Sigmoid colon (tissue), 7 donors: ENCODE measurements at places on chromosomes 12 and 14. TPM values are rescaled to one million over a fixed set of nuclear protein-coding genes. Genes with fewer than 3 reads are reported as not detected.

The DHH gene
- total RNA-seq: not detected

The GPR33 gene
- total RNA-seq: not detected

The GALC gene
- 13.2 TPM for total RNA-seq

The SLC6A12 gene
- 0.28 TPM for total RNA-seq

The SIX1 gene
- not detected for total RNA-seq

The BICDL1 gene
- 0.16 TPM for total RNA-seq

The ATF7 gene
- total RNA-seq: 29.3 TPM

The DEGS2 gene
- 0.28 TPM for total RNA-seq

The PPP1R36 gene
- total RNA-seq: not detected

DNA sequence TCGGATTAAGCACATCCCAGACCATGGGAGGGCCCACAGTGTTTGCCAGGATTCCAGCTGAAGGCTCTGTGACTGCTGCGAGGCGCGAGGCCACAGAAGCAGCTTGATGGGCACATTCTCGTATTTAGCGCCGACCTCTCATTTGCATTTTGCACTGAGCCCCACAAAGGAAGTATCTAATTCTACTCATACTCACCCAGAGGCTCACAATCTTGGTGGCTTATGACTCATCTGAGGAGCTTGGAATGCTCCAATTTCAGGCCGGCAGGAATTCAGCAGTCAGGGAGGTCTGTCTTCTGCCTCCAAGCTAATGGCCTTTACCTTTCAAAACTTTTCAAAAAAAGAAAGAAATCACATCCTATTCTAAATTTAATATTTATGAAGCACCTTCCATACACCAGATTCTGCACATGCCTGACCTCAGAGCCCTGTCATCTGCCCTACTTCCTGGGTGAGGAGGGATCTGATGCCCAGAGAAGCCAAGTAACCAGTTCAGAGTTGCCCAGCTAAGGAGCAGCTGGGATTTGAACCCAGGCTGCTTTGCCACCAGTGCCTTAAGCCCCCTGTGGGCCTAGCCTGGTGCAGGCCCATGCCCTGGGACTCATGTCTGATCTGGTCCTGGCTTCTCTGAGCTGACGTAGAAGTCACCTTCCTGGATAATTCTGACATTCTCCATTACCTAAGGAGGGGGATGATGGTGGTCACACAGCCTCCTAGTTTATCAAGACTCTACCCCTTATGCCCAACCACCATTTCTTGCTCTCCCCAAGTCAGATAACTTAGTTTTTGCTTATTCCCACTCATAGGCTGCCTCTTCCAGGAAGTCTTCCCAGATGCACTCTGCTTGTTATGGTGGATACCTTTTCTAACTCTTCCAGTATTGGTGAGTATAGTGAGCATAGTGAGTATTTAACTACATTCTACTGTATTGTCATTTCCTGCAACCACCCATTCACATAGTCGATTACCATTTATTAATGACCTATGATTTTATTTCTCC, 198.9 kb downstream of the RBM19 start:
- H3K4me1 ChIP-seq: no peaks in the 10 kb centered on the region
- no peak overlapping the region for H3K27ac ChIP-seq
- peaks cover 56% of the 10 kb centered on the region for H3K27me3 ChIP-seq
- H3K36me3 ChIP-seq: no peaks in the 10 kb centered on the region

DNA sequence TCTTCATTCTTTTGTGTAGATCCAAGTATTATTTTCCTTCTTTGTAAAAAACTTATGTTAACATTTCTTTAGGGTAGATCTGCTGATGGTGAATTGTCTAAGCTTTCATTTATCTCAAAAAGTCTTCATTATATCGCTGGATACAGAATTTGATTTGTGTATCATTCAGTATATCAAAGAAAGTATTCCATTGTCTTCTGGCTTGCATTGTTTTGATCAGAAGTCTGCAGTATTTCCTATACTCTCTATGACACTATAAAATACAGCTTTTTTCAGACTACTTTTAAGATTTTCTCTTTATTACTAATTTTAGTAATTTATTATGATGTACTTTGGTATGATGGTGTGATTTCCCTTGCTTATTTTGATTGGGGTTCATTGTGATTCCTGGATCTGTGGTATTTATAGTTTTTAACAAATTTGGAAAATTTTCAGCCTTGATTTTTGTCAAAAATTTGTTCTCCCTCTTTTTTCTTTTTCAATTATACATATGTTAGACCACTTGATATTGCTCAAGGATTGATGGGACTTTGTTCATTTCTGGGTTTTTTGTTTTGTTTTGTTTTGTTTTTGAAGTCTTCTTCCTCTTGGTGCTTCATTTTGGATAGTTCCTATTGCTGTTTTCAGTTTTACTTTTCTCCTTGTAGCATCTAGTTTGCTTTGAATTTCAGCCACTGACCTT, 176.5 kb downstream of the ZFP36L1 start:
- no peak for DNase-seq
- H3K27me3 ChIP-seq: no peaks in the 10 kb centered on the region

DNA sequence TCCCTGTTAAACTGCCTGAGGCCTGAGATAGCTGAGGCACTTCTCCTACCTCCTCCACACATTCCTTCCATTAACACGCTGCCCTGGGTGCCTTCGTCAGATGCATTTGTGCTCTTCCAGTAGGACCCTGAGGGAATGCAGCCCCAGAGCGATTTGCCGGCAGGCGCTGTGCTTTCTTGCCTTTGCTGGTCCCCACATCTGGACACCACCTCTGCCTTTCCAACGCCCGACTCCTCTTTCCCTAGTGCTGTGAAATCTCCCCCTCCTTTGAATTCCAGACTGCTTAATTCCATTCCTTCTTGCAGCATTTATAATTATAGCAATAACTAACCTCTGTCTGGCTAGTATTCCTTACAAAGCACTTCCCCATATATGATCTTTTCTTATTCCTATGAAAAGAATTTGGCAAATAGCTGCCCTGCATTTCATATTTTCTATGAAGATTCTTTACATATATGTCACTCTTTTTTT, 88.4 kb downstream of the C12orf75 start:
- H3K4me3 ChIP-seq: no peak overlapping the region
- no peaks in the 10 kb centered on the region for H3K27me3 ChIP-seq
- H3K4me1 ChIP-seq: no peaks in the 10 kb centered on the region

DNA sequence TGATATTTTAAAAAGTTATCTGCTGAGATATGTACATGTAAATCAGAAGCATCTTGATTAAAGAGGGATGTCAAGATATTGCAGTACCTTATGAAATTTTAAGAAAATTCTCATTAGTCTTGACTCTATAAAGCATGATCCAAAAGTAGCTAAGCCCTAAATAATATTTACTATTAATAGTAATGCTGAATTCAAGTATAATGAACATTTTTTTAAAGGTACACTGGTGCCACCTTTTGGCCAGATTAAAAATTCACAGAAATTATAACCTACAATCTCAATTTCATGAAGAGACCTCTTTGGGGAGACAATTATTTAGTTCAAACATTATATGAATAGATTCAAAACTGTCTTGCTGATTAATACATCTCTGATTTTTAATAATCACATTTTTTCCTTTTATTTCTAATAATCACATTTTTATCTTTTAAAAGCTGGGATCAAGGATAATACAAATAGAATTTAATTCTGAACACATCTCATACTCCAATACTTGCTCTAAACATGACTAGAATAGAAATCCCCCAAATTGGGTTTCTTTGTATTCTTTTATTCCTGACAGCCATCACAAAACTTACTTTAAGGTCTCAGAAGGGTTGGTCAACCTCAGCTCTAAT, 13.4 kb downstream of the AKAP5 start:
- no peak for DNase-seq
- H3K4me3 ChIP-seq: no peak overlapping the region
- H3K4me1 ChIP-seq: no peaks in the 10 kb centered on the region
- H3K27me3 ChIP-seq: no peaks in the 10 kb centered on the region
- H3K27ac ChIP-seq: no peak overlapping the region

GRCh38 chr12:76863837-76864236, 15.0 kb downstream of the CSRP2 start:
- no peaks in the 10 kb centered on the region for H3K36me3 ChIP-seq
- no peaks in the 10 kb centered on the region for H3K27me3 ChIP-seq
- H3K4me3 ChIP-seq: no peak overlapping the region
- peaks cover 59% of the 10 kb centered on the region for H3K4me1 ChIP-seq

- no peak for DNase-seq
- H3K4me3 ChIP-seq: no peak overlapping the region
- no peaks in the 10 kb centered on the region for H3K36me3 ChIP-seq
- H3K4me1 ChIP-seq: no peaks in the 10 kb centered on the region
Measured at GRCh38 chr12:51760231-51760630, 88.3 kb downstream of the FIGNL2 start.

GRCh38 chr12:26135010-26135420, 10.2 kb upstream of the BHLHE41 start:
- H3K27me3 ChIP-seq: no peaks in the 10 kb centered on the region
- H3K4me3 ChIP-seq: no peak overlapping the region
- no peak for DNase-seq

GRCh38 chr12:27424631-27425230, 21.8 kb upstream of the SMCO2 start:
- no peak for DNase-seq
- H3K27ac ChIP-seq: no peak overlapping the region
- no peaks in the 10 kb centered on the region for H3K36me3 ChIP-seq
- no peak overlapping the region for H3K4me3 ChIP-seq
- no peaks in the 10 kb centered on the region for H3K4me1 ChIP-seq

GRCh38 chr14:55404173-55404854, 7.3 kb downstream of the ATG14 start:
- no peak for DNase-seq
- no peak overlapping the region for H3K27ac ChIP-seq
- no peaks in the 10 kb centered on the region for H3K36me3 ChIP-seq
- no peaks in the 10 kb centered on the region for H3K27me3 ChIP-seq
- H3K4me3 ChIP-seq: no peak overlapping the region

DNA sequence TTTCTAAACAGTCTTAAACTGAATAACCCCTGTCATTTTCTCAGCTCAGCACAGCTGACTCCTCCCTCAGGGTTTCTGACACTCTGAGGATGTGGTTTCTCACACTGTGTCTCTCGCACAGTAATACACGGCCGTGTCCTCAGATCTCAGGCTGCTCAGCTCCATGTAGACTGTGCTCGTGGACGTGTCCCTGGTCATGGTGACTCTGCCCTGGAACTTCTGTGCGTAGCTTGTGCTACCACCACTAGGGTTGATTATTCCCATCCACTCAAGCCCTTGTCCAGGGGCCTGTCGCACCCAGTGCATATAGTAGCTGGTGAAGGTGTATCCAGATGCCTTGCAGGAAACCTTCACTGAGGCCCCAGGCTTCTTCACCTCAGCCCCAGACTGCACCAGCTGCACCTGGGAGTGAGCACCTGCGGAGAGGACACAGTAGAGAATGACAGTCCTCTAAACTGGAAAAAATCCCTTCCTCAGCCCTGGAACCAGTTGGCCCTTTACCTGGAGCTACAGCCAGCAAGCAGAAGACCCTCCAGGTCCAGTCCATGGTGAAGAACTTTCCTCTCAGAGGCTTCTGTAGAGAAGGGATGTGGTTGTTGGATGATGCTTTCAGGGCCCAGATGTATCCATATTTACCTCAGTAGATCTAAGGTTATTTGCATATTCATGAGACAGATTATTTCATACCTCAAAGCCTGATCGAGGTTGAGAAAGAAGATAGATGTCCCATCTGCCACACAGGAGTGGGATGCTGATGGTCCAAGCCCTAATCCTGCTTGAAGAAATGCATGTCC, 984.8 kb downstream of the TMEM121 start:
- DNase-seq: no peak
- H3K4me3 ChIP-seq: no peak overlapping the region
- no peak overlapping the region for H3K27ac ChIP-seq
- no peaks in the 10 kb centered on the region for H3K27me3 ChIP-seq
- H3K4me1 ChIP-seq: no peaks in the 10 kb centered on the region
- no peaks in the 10 kb centered on the region for H3K36me3 ChIP-seq

DNA sequence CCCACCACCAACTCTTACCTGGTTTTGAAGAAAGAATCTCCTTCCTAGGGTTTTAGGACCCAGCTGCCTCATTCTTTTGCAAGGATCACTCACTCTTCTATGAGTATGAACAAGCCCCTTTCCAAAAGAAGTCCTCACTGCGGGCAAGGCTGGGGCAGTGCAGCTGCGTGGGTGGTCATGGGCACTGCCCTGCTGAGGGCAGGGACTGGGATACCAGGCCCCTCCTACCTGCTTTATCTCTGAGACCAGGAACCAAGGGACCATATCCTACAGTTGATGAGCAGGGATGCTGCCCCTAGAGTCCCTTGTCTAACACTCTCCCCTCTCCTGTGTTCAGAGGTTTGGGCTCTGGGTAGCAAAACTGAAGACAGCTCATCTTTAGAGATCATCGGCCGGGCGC, 20.5 kb downstream of the HPD start:
- no peaks in the 10 kb centered on the region for H3K36me3 ChIP-seq
- DNase-seq: no peak
- no peaks in the 10 kb centered on the region for H3K27me3 ChIP-seq
- H3K4me1 ChIP-seq: peaks cover 12% of the 10 kb centered on the region

DNA sequence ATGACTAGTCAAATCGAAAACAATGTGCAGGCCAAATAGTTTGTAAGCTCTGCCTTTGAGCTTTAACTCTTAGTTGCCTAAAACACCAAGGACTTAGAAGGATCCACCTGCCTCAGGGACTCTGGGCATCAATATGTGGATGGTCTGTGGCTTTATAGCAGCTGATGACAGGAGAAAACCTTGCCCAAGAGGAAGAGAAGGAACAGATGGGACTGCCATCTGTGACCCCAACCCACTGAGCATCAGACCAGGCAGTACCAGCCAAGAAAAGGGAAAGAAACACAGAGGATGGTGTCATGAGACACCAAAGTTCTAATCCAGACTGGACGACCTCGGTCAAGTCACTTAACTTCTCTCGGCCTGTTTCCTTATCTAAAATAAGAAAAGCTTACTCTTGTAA, 12.7 kb downstream of the TGFB3 start:
- H3K36me3 ChIP-seq: no peaks in the 10 kb centered on the region
- H3K4me1 ChIP-seq: no peaks in the 10 kb centered on the region
- H3K27me3 ChIP-seq: no peaks in the 10 kb centered on the region
- no peak for DNase-seq

GRCh38 chr14:24110523-24110922, 4.1 kb upstream of the DCAF11 start:
- H3K36me3 ChIP-seq: no peaks in the 10 kb centered on the region
- H3K27me3 ChIP-seq: no peaks in the 10 kb centered on the region
- H3K27ac ChIP-seq: no peak overlapping the region
- no peak overlapping the region for H3K4me3 ChIP-seq
- DNase-seq: no peak

- H3K4me1 ChIP-seq: peaks cover 30% of the 10 kb centered on the region
- H3K4me3 ChIP-seq: no peak overlapping the region
- DNase-seq: peak; percentile 27
Measured at GRCh38 chr14:73234586-73235394, 2.5 kb upstream of the PAPLN start.

DNA sequence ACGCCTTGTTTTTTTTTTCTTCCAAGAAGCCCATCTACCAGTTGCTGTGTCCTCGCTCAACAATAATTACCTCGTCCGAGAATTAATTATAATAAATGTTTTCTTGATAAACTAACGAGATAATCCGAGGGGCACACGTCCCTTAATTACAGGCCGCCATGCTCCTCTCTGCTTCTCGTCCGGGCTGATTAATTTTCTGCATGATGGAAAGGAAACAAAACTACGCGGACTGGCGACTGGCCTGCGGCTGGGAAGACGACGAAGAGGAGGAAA, 2.2 kb downstream of the OTX2 start:
- H3K27me3 ChIP-seq: peaks cover 65% of the 10 kb centered on the region
- H3K4me1 ChIP-seq: peaks cover 22% of the 10 kb centered on the region
- no peak for DNase-seq
- no peak overlapping the region for H3K4me3 ChIP-seq
